ENCODE measurements at places on chromosomes 1 and 21.

DNA sequence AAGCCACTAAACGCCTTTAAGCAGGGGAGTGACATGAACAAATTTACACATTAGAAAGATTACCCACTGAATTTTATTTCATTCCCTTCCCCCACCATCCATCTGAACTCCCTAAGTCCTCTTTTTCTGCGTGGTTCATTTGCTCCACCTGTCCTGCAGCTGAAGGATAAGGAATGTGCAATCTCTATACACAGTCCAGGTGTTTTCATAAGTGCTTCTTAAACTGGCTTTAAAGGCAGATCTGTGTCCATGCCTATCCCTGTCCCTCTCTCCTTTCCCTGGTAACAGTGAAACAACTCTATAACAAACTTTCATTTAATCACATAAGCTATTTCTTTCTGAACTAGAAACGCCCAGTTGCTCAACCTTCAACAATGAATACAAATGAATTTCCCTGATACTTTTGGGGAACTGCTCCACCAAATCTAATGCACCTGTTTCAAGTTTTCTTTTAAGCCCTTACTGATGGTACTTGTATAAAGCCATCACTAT lies 8.4 kb downstream of the GSTM3 start:
- DNase-seq: no peak

DNA sequence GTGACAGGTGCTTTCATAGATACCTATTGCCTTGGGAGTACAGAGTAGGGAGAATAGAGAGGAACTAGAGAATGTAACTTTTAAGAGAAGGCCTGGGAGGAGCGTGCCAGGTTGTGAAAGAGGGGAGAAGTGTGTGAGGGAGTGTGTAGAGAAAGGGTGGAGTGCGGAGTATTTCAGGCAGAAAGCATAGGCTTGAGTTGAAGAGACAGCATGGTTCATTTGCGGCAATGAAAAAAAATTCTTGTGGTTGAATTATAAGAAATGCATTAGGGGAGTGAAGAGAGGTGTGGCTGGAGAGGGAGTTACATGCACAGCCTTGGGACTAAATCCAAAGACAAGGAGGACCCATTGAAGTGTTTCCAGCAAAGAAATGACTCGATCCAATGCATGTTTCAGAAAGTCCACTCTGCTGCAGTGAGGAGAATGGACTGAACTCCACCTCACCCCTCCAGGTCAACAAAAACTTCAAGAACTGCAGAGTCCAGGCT lies 81.7 kb upstream of the ADAM30 start:
- no peak for DNase-seq

GRCh38 chr1:25117233-25117823 lies 115.0 kb downstream of the SYF2 start:
- no peak for DNase-seq

DNA sequence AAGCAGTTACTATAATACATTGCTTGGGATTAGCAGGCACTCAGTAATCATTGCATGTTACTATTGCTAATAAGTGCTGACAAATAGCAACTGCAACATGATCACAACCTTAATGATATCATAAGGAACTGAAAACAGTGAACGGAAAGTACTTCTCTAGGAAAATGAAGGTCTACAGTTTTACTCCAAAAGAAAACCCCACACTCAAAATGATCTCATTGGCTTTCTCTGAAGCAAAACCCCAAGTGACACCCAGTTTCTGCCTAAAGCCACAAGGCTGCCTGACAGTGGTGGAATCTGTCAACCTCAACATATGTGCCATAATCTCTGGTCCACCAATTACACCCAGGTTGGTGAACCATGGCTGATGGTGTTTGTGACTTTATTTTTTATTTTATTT lies 137.6 kb downstream of the PTGER3 start:
- DNase-seq: no peak

- no peak for DNase-seq
These were observed 30.9 kb downstream of the PRDM2 start for GRCh38 chr1:13730751-13731482.

- no peak for DNase-seq
These were observed 57.3 kb downstream of the DRAM2 start for GRCh38 chr1:111082421-111083203.

GRCh38 chr21:37509802-37510393 lies 143.3 kb downstream of the DYRK1A start:
- no peak for DNase-seq

- no peak for DNase-seq
These were observed 1353.2 kb upstream of the ADGRL2 start for GRCh38 chr1:80447526-80447925.

GRCh38 chr1:236673289-236673919 lies 12.9 kb upstream of the ACTN2 start:
- DNase-seq: no peak

- DNase-seq: no peak
These were observed 56.8 kb upstream of the ERRFI1 start for GRCh38 chr1:8082945-8083344.

DNA sequence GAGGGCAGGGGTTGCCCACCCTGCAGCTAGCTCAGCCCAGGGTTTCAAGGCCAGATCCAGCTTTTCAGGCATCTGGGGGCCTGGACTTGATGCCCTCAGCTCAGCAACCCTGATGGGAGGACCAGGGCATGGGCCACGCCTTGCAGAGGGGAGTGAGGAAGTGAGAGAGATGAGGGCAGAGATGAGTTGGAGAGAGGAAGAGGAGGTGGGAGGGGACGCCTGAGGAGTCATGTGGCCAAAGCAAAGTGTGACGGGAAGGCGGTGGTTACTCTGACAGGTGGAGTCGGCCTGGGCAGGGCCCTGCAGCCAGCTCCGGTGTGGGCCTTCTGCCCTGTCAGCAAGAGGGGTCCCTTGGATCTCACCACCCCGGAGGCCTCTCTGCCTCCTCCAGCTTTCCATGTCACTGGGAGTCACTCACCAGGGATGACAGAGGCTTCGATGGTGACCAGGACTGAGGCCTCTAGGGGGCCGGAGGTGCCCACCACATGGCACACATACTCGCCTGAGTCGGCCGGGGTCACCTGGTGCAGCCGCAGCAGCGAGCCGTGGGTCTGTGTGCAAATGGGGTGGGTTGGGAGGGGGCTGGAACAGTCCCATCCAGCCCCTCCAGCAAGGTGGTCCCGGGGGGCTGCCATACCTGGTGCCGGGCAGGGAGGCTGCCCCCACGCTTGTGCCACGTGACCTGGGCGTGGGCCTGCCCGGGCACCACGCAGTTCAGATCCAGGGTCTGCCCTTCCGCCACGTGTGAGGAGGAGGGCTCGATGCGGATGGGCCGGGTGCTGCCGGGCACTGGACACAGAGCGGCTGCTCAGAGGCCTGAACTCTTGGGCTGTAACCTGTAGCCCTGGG lies 40.4 kb downstream of the LDLRAD2 start:
- DNase-seq: no peak

DNA sequence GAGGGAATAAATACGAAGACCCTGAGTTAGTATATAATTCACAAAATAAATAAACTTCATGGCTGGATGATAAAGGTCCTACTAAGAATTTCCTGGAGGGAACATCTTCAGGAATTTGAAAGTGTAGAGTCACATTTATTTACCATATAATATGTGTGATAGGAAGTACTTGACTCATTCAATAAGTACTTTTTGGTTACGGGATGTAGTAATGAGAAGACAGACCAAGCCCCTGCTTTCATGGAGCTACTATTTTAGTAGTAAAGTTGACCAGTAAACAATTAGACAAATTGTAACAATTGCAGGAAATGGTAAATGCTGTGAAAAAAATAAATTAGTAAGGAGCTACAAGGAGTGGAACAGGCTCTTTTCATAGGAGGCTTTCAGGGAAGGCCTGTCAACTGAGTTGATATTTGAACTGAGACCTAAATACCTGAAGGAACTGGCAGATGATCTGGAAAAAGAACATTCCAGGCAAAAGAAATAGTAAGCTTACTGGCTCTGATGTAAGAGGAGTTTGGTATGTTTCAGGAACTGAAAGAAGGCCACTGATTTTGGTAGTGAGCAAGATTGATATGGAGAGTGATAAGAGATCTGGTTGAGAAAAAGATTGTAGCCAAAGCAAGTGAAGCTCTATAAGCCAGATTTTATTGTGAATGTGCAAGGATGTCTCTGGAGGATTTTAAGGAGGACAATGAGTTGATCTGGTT lies 36.2 kb downstream of the CAMSAP2 start:
- DNase-seq: no peak

GRCh38 chr1:152981146-152981871 lies 2.6 kb upstream of the SPRR1A start:
- no peak for DNase-seq

GRCh38 chr1:42958488-42959319 lies at the start of gene SLC2A1:
TSS of gene SLC2A1 (minus strand) at chr1:42958868. CDS start at chr1:42958651, 217 bp downstream.
- DNase-seq: peak; percentile 79

All from SW 1271 (cell line).